ENCODE measurements at places on chromosomes 2 and 18.
A peak's percentile ranks its signal among the peaks of the same experiment; 100 is the strongest.

GRCh38 chr2:8219096-8219495, 462.8 kb upstream of the ID2 start:
- DNase-seq = no peak

DNA sequence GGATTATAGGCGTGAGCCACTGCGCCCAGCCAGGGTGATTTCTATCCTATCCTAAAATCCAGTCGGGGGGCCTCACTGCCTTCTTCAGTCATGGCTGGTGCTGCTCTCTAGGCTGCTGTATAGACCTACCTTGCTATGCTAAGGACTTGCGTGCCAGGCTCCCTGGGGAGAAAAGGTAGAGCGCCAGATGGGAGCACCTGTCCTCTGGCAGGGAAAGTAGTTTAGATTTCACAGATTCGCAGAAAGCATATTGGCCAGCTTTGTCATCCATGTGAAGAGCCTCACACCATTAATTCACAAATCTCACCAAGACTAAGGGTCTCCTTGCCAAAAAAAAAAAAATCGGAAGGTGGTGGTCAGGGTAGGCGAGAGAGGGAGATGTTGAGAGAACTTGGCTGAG, 217.6 kb downstream of the ATAD2B start:
- no peak for DNase-seq

GRCh38 chr18:58896268-58896667, 31.6 kb downstream of the ZNF532 start:
- DNase-seq = no peak

- no peak for DNase-seq
Measured at GRCh38 chr2:79723830-79724229, 211.0 kb downstream of the CTNNA2 start.

DNA sequence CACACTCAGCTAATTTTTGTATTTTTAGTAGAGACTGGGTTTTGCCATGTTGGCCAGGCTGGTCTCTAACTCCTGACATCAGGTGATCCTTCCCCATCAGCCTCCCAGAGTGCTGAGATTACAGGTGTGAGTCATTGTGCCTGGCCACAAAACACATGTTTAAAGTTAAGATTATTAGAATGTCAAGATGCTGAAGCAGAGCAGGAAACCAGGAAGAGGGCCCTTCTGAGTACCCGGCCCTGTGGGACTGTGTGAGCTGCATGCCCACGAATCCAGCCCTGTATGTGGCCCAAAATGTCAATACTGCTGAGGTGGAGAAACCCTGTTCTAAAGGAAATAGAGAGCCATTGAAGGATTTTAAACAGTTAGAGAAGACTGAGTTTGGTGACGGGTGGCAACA, 31.0 kb upstream of the REV1 start:
- no peak for DNase-seq

GRCh38 chr2:8543383-8544170, 138.3 kb upstream of the ID2 start:
- no peak for DNase-seq

- DNase-seq = no peak
Measured at GRCh38 chr18:28168725-28169124, 8.2 kb downstream of the CDH2 start.

DNA sequence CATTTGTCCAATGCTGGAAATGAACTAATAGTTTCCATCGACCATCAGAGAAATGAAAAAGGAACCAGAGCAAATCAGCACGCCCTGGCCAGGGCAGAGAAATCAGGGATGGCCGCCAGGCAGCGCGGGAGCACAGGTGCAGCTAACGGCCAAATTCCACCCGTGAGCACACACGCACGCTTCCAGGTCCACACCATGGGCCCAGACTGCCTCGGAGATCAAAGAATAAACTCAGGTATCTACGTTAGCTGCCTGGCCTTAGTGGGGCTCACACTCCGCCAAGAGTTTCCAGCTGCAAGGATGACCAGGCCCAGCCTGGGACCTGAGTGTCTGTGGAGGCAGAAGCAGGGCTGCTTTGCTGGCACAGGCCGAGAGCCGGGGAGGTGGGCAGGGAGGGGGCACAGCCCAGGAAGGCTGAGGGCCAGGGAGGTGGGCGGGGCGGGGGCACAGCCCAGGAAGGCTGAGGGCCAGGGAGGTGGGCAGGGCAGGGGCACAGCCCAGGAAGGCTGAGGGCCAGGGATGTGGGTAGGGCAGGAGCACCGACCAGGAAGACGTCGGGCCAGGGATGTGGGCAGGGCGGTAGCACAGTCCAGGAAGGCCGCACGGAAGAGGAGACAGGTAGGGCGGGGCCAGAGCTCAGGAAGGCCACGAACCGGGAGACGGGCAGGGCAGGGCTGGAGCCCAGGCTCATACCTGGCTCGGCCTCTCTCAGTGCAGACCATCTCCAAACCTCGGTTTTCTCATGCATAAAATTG, 43.2 kb upstream of the SALL3 start:
- DNase-seq = no peak

DNA sequence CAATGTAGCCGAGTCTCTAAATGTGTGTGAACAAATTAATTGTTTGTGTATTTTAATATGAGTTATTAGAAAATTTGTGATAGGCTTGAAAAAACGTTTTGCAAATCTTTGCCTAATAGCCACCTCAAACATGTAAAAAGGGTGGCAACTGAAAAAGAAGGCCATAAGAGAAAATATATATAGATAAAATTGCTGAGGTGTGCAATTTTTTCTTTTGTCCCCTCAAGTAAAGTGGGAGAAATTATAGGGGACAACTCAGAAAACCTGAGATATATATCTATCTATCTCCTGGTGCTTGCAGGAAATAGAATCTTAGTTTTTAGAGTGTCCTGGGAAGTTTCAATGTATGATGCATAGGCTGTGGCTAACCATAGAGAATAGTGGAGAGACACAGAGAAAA, 201.4 kb upstream of the LRP1B start:
- no peak for DNase-seq

DNA sequence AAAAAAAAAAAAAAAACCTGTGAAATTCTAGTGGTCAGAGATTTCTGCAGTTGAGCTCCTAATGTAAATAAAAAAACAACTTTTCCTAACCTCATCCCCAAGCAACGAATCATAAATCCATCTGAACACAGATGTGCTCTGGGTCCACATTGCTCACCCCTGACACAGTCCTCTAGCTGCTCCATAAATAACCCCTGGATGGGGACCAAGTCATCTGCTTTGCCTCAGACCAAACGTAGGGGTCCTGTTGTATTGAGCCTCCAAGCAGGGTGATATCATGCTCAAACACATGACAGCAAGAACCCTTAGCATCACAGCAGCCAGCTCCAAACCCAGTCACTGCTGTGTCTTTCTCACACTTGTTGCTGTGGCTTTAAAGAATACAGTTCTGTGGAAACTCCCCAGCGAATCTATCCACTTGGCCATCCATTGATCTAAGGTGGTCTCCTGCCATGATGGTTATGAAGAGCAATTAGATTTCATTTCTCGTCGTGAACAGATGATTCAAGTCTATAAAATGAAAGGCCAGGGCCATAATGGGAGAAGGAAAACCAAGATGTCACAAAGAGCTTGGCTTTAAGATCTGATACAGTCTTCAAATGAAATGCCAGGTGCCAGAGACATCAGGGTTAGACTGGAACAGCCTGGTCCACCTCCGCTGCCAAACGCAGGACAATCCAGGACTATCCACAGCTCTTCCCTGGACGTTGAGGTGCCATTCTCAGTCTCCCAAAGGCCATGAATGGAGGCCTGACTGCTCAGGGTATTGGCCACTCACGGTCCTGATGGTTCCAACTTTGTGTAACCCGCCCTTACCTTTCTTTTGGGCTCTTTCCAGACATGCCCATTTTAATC, 39.0 kb downstream of the TBC1D8 start:
- no peak for DNase-seq

- DNase-seq = no peak
Measured at GRCh38 chr2:15082105-15083058, 449.9 kb downstream of the LRATD1 start.

GRCh38 chr2:4151521-4151920, 448.1 kb downstream of the DCDC2C start:
- DNase-seq = no peak

DNA sequence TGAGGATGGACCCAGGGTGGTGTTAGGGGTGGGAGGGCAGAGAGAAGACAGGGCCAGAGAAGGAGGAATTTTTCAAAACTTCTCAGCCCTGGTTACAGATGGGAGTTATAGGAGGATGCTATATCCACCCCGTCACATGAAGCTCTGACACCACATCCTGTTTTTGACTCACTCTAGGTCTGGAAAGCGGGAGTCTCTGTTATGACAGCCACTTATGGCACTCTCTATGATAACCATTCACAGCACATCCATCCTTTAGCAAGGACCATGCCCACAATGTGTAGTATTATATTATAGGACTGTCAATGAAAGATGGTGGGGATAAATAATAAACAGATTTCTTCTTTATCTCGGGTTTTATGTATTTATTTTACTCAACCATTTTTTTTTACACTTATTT, 461.2 kb downstream of the CDH2 start:
- no peak for DNase-seq

- DNase-seq = no peak
Measured at GRCh38 chr18:79502782-79503181, 107.1 kb downstream of the NFATC1 start.

DNA sequence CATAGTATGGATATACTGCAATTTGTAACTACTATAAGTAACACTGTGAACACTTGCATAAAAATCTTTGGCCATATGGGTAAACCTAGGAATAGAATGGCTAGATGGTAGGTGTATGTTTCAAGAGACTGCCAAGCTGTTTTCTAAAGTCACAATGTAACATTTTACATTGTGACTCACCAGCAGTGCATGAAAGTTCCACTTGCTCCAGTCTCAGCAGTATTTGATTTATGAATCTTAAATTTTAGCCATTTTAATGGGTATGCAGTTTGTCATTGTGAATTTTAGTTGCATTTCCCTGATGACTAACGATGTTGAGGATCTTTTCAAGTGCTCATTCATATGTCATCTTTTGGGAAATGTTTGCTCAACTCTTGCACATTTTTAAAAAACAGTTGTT, 86.1 kb downstream of the FARSB start:
- DNase-seq = no peak

- DNase-seq = no peak
Measured at GRCh38 chr18:79935499-79935898, 16.0 kb downstream of the SLC66A2 start.

- no peak for DNase-seq
Measured at GRCh38 chr2:123468071-123468470, 557.0 kb upstream of the CNTNAP5 start.

- no peak for DNase-seq
Measured at GRCh38 chr2:71510938-71511337, 57.6 kb downstream of the DYSF start.

DNA sequence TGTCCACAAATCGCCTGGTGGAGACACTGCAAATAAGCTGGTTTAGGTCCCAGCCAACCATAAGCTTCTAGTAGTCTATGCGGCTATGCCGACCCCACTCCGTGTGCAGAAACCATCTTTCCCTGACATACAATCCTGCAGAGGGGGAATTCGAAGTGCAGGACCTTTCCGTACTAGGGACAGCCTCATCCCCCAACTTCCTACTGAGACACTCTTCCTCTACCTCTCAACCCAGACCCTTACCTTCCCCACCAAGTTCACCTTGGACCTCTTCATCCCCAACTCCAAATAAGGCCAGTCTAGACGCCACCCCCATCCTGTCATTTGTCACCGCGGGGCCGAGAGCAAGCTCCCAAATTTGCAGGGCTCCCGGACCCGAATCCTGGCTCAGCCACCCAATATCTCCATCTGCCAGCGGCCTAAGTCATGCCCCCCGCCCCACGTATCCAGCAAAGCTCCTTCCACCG, 496 bp downstream of the SUCLG1 start:
- DNase-seq = peak; percentile 1
